ENCODE measurements at places on chromosomes 16 and 17.

GRCh38 chr17:78337244-78338109 lies 22.4 kb downstream of the SOCS3 start:
- DNase-seq, result no peak

DNA sequence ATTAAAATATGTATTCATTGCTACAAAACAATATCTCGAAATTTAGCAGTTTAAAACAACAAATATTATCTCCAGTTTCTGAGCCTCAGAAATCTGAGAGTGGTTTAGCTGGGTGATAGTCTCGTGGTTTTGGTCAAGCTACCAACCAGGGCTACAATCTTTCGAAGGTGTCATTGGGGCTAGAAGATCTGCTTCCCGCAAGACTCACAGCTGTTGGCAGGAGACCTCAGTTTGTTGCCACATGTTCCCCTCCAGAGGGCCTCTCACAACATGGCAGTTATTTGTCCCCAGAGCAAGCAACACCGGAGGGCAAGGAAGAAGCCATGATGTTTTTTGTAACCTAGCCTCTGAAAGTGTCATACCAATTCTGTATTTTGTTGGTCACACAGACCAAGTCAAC lies 12.0 kb upstream of the BCAS3 start:
- no peak for DNase-seq

DNA sequence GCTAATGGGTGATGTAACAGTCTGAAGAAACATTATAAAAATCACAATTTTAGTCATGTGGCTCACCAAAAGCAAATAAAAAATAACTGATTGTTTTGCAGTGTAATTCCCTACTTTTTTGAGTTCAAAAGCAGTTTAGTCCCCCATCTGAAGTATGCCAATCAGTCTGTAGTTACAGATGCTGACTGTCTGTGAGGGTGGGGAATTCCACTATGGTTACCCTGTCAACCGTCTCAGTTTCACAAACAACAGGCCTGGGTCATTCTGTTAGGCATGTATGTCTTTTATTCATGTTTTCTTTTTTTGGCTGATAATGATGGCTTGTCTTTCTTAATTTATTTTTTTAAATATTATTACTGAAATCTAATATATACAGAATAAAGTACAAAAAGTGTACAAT lies 69.3 kb downstream of the STXBP4 start:
- DNase-seq, result no peak

- no peak for DNase-seq
Observed at GRCh38 chr17:63819585-63820537, 7.4 kb upstream of the PSMC5 start.

DNA sequence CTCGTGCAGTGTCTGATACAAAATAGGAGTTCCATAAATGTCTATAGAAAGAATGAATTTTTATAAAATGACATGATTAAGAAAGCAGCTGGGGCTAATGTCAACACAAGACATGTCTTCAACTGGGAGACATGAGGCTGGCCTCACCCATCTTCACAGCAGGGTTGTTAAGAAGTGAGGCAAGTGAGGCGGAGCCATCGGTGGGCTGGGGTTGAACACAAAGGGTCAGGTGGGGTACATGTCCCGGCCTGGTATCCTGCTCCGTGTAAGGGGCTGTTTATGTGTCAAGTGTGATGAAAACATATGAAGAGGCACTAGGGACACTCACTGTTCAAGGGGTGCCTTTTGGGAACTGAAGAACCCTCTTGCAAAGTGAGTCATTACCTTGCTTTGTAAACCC lies 22.1 kb downstream of the CDK5R1 start:
- no peak for DNase-seq

DNA sequence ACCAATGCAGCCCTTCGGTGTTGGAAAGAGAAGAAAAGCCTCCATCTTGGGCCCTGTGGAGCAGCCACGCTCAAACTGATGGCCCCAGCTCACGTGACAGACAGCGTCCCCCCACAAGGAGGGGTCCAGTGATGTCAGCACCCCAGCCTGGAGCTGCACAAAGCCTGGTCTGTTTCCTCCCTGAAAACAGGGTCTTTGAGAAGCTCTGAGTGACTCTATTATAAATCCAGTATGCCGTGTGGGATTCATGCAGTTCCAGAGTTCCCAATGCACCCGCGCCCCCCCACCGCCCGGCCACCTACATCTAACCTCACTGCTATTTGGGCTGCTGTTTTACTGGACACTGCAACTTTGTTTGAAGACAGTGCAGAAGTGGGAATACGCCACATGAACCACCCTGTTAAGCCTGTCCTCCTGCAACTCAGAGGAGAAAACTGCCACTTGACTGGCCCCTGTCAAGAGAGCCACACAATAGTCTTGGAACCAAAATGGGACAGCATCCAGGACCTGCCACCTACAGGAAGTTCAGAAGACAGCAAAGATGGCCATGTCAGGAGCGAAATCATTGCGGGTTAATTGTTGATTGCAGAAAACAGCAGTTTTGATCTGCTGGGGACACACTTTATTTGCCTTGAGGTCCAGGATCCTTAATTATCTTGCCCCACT lies 33.1 kb downstream of the PMP22 start:
- DNase-seq, result no peak

DNA sequence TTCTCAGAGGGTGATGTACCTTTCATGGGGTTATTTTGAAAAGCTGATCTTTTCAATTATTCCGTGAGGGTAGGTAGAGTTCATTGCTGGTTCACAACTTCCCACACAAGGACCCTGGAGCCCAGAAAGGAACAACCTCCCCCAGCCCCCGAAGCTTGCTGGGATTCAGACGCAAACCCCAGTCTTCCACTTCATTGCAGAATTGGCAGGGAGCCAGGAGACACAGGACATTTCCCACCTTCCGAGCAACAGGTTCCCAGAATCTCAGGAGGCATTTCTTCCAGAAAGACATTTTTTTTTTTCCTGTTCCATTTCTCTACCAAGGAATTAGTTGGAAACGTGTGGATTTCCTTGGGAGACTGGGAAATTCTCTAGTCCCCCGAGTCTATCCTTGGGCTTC lies 106.1 kb downstream of the GP2 start:
- no peak for DNase-seq

- DNase-seq, result no peak
Observed at GRCh38 chr16:70551788-70552187, 28.2 kb downstream of the SF3B3 start.

DNA sequence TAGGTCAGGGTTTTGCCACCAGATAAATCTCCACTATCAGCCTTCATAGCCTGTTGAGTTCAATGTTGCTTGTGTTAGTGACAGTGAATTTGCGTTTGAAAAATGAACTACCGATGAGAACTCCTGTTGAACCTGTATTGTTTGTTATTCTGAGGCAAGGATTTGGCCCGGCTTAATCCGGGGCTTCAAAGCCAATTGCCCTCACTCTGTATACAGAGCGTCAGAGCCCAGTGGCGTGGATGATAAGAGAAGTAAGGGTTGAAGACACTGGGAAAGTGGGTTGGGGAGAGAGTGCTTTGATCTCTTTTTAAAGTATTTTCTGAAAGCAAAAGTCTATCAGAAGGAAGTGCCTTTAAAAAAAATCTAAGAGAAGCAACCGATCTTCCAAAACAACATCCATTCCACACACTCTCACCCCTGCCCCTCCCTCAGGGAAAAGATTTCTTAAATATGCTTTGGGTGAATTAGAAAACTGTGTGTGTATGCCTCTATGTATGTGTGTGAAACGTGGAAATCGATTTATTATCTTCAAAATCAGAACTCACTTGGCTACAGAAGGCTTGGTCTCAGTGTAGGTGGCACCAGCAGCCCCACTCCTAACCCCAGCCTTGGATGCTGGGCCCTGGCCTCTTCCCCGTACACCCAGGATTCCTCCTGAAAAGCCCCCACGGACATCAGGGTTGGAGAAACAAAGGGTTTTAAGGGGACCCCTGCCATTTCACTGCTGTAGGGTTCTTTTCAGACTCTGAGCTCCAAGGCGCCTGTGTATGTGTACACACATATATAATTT lies 8.8 kb downstream of the TBX4 start:
- DNase-seq, result no peak

GRCh38 chr16:75225092-75225491 lies 6.3 kb downstream of the CTRB1 start:
- no peak for DNase-seq

DNA sequence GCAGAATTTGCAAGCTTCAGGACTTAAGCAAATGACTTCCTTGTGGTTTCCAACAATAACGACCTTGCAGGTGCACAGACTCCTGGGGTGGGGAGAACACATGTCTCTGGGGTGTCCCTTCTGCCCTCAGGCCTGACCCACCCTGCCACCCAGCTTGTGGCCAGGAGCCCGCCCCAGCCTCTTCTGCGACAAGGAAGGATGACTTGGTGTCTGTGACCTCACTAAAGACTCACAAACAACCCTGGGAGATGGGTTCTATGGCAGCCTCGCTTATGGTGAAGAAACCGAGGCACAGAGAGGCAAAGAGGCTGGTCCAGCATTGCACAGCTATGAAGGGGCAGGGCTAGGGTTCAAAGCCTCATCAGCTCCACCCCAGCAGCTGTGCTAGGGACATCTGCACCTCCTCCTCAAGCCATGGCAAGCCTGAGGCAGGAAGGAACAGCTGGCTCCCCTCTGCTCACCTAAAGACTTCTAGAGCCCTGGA lies 2.6 kb downstream of the ATP2A3 start:
- DNase-seq, result no peak

All from activated CD4-positive, alpha-beta T cell treated with anti-CD3 and anti-CD28 coated beads for 1 hour (primary cell).